ENCODE measurements at places on chromosomes 11 and 22. TPM values are rescaled to one million over a fixed set of nuclear protein-coding genes. Genes with fewer than 3 reads are reported as not detected.

The B3GAT1 gene
- polyA plus RNA-seq: not detected

The DAGLA gene
- polyA plus RNA-seq: 1.4 TPM

The NXPE2 gene
- not detected for polyA plus RNA-seq

The UBQLNL gene
- polyA plus RNA-seq: 0.20 TPM

The MRGPRX2 gene
- polyA plus RNA-seq: not detected

The MMP7 gene
- not detected for polyA plus RNA-seq

The BAIAP2L2 gene
- 13.2 TPM for polyA plus RNA-seq

The MS4A7 gene
- polyA plus RNA-seq: not detected

The ZFPL1 gene
- polyA plus RNA-seq: 62.8 TPM

The CYTH4 gene
- polyA plus RNA-seq: not detected

The OR52N4 gene
- polyA plus RNA-seq: not detected
